ENCODE measurements at places on chromosomes 6 and 20. TPM values are rescaled to one million over a fixed set of nuclear protein-coding genes. Genes with fewer than 3 reads are reported as not detected.

Gene INSM1
- 332 TPM for total RNA-seq

GRCh38 chr6:15817100-15817499 is 154.3 kb upstream of the DTNBP1 start:
- DNase-seq: no peak

Gene FAM83D
- total RNA-seq: 4.9 TPM

Gene IMPG1
- total RNA-seq: 0.51 TPM

Gene GPX5
- total RNA-seq: not detected

- DNase-seq: no peak
These were observed 133.9 kb upstream of the NEDD9 start for GRCh38 chr6:11366183-11366933.

DNA sequence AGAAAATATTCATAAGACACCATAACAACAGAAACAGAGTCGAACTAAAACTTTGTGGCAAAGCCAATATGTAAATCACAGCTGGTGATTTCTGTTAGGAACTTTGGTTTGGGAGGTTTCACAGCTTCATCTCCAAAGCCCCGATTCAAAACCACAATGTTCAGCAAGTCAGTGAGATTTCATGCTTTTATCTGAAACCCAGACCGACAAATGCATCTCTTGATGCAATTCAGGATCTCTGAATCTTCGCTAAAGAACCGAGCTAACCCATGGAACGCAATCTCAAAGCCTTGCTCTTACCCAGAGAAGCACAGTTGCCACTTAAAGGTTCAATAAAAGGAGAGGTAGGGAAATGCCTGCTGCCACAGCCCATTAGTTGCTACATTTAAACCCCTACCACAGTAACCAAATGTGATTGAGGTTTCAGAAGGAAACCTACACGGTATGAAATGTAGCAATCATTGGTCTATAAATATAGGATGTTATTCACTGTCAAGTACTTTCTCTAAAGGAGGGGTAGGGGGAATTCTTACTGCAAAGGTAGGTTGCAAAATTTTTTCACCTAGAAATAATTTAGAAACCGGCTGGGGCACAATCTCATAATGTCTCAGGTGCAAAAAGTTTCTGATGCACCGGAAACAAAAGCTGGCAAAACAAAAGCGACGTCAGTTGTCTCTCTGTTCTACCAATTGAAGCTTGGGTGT is 381.0 kb upstream of the ARID1B start:
- DNase-seq: no peak

Gene ID1
- total RNA-seq: 92.0 TPM

- DNase-seq: no peak
These were observed 30.9 kb downstream of the FYN start for GRCh38 chr6:111842271-111842822.

- DNase-seq: no peak
These were observed 171.1 kb downstream of the KIF6 start for GRCh38 chr6:39553860-39554802.

Gene FOXP4
- 27.9 TPM for total RNA-seq

Gene PSMB9
- total RNA-seq: not detected

Gene ERVFRD-1
- total RNA-seq: not detected
